ENCODE measurements at places on chromosomes 6 and 20. TPM values are rescaled to one million over a fixed set of nuclear protein-coding genes. Genes with fewer than 3 reads are reported as not detected.

- H3K36me3 ChIP-seq = no peaks in the 10 kb centered on the region
- H3K27ac ChIP-seq = peak overlapping the region; percentile 59
- peaks cover 12% of the 10 kb centered on the region for H3K4me1 ChIP-seq
- no peak overlapping the region for H3K4me3 ChIP-seq
These were observed 160.1 kb upstream of the CITED2 start for GRCh38 chr6:139534472-139535115.

DNA sequence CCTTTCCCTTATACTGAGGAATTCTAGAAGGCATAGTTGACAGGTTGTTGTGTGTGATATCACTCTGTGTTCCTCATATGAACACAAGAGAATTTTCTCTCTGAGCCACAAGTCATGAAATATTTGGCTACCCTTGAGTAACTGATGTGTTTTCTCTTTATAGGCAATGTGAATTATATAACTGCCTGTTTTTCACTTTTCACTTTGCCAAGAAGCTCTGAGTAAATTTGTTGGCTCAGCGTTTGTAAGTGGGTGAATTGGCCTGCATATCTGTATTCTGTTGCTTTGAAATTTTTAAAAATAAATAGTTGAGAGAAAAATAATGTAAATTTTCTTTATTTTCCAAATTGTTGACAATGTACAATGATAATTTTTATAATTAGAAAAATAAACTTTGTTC is 5.2 kb upstream of the BTBD9 start:
- DNase-seq = no peak
- no peaks in the 10 kb centered on the region for H3K36me3 ChIP-seq
- H3K27ac ChIP-seq = no peak overlapping the region
- H3K4me1 ChIP-seq = peaks cover 8% of the 10 kb centered on the region
- no peaks in the 10 kb centered on the region for H3K27me3 ChIP-seq

The CDH22 gene
- 2.3 TPM for total RNA-seq

- H3K4me1 ChIP-seq = peaks cover 63% of the 10 kb centered on the region
- H3K27me3 ChIP-seq = no peaks in the 10 kb centered on the region
- H3K4me3 ChIP-seq = no peak overlapping the region
These were observed 4.6 kb downstream of the DACT2 start for GRCh38 chr6:168314948-168315347.

DNA sequence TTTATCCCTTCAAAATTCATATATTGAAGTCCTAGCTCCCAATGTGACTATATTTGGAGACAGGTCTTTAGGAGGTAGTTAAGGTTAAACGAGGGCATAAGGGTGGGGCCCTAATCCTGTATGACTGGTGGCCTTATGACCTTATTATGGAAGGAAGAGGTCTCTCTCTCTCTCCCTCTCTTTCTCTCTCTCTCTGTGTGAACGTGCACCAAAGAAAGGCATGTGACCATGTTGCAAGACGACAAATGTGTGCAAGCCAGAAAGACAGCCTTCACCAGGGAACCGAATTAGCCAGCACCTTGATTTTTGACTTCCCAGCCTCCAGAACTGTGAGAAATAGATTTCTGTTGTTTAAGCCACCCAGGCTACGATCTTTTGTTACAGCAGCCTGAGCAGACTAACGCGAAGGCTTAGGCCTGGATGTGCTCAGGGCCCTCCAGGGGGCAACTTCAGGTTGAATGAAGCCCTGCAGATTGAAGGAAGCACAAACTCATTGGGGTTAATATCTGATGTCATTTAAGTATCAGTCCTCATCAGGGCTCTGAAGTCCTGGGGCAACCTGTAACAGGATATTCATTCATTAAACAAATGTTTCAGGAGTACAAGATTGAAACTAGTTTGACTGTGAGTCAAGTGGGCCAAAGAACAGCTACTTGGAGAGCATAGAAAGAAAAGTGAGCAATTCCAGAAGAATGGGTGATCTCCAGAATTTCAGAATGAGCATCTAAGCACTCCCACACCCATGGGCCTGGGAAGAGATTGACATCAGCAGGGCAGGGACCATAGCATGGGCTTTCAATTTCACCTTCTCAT is 157.4 kb upstream of the TNFAIP3 start:
- no peaks in the 10 kb centered on the region for H3K27me3 ChIP-seq
- no peak overlapping the region for H3K4me3 ChIP-seq
- no peak for DNase-seq
- H3K27ac ChIP-seq = no peak overlapping the region
- no peaks in the 10 kb centered on the region for H3K36me3 ChIP-seq

The IL20RA gene
- total RNA-seq = 13.6 TPM

The MSH5 gene
- 2.3 TPM for total RNA-seq

DNA sequence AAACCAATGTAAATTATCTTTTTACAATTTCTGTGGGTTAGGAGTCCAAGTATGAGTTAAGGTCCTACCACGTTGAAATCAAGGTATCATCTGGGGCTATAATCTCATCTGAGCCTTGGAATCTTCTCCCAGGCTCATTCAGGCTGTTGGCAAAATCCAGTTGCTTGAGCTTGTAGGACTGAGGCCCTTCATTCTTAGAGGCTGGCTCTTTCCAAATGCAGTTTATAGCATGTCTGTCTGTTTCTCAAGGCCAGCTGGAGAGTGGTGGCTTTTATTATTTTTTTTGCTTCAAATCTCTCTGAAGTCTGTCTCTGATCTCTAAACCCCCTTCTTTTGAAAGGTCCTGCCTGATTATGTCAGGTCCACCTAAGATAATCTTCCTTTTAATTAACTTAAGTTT is 177.2 kb upstream of the ASCC3 start:
- no peaks in the 10 kb centered on the region for H3K27me3 ChIP-seq
- no peak overlapping the region for H3K27ac ChIP-seq
- H3K4me1 ChIP-seq = no peaks in the 10 kb centered on the region
- no peak for DNase-seq
- H3K36me3 ChIP-seq = no peaks in the 10 kb centered on the region
- H3K4me3 ChIP-seq = no peak overlapping the region

DNA sequence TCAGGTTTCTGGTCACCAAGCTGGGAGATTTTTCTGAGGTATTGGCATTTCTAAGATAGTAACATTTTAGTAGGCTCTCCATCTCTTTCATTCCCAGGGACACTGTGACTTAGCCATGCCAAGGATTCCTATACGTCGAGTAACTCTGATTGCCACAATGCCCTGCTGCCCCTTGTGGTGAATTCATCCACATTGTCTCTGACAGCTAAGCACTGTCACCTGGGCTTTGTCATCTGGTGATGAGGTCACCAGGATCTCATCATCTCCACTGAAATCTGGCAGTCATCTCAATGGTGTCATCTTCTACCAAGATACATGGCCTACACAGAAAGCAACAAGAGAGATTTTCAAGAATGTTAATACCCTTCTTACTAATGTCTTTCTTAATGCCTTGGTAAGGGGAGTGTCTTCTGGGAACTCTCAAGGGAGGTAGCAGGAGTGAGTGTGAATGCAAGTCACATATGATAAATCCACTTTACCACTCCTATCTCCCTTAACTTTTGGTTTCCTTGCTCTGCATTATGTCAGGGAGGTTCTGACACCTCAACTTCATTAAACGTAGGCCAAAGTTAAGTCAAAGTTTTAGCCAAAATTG is 246.7 kb downstream of the CD109 start:
- no peak overlapping the region for H3K4me3 ChIP-seq
- DNase-seq = no peak

- no peaks in the 10 kb centered on the region for H3K36me3 ChIP-seq
- H3K27ac ChIP-seq = no peak overlapping the region
- H3K4me1 ChIP-seq = no peaks in the 10 kb centered on the region
- DNase-seq = no peak
These were observed 581.8 kb upstream of the MMS22L start for GRCh38 chr6:97864826-97865225.

The MICB gene
- 2.5 TPM for total RNA-seq

The TCFL5 gene
- 7.6 TPM for total RNA-seq

DNA sequence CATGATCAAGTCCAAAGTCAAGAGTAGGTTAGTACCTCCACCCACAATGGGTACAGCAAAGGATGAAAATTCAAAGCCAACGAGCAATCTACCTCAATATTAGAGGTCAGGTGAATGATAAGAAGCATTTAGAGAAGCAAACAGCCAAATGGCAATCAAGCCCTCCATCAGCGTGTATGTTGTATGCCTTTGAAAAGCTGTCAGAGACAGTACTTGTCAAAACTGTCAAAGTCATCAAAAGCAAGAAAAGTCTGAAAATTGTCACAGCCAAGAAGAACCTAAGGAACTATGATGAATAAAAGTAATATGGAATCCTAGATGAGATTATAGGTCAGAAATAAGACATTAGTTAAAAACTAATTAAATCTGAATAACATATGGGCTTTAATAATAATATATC is 99.3 kb downstream of the PCSK2 start:
- no peak overlapping the region for H3K4me3 ChIP-seq
- H3K4me1 ChIP-seq = no peaks in the 10 kb centered on the region
- no peak for DNase-seq

DNA sequence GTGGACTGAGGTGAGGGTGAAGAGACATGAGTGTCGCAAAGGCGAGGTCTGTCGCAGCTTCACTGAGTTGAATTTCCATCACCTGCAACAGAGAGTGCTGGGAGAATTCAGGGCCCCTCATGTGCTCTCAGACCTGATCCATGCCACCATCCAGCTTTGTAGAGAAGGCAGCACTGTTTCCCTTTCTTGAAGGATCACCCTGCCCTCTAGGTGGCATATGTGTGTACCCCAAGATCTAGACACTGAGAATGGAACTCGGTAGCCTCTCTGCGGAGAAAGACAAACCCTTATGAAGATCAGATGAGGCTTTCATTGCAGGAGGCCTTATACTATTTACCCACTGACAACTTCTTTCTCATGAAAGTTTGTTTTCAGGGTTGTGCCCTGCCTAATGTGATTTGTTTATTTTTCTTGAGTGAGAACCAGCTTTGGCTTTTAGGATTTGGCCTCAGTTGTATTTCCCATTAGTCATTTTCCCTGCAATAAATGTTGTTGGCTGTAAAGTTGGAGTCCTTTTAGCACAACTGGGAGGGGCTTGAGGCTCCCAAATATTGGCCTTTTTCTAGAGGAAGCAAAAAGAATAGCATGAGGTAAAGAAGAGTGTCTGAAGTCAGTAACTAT is 811.3 kb downstream of the DHX35 start:
- no peaks in the 10 kb centered on the region for H3K36me3 ChIP-seq
- DNase-seq = no peak
- no peak overlapping the region for H3K4me3 ChIP-seq
- peaks cover 29% of the 10 kb centered on the region for H3K4me1 ChIP-seq
- no peak overlapping the region for H3K27ac ChIP-seq
- no peaks in the 10 kb centered on the region for H3K27me3 ChIP-seq

The GPR63 gene
- 0.11 TPM for total RNA-seq

DNA sequence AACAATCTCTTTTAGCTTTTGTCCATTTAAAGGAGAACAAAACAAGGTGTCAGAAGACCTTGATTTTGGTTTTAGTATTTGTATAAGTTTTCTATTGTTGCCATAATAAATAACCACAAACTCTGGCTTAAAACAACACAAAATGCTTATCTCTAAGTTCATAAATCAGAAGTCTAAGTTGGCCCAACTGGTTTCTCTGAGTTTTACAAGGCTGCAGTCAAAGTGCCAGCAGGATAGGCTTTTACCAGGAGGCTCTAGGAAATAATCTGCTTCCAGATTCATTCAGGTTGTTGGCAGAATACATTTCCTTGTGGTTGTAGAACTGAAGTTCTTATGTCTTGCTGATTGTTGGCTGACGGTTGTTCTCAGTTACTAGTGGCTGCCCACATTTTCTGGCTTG is 147.2 kb upstream of the HMGCLL1 start:
- DNase-seq = no peak
- no peaks in the 10 kb centered on the region for H3K27me3 ChIP-seq
- H3K36me3 ChIP-seq = no peaks in the 10 kb centered on the region

DNA sequence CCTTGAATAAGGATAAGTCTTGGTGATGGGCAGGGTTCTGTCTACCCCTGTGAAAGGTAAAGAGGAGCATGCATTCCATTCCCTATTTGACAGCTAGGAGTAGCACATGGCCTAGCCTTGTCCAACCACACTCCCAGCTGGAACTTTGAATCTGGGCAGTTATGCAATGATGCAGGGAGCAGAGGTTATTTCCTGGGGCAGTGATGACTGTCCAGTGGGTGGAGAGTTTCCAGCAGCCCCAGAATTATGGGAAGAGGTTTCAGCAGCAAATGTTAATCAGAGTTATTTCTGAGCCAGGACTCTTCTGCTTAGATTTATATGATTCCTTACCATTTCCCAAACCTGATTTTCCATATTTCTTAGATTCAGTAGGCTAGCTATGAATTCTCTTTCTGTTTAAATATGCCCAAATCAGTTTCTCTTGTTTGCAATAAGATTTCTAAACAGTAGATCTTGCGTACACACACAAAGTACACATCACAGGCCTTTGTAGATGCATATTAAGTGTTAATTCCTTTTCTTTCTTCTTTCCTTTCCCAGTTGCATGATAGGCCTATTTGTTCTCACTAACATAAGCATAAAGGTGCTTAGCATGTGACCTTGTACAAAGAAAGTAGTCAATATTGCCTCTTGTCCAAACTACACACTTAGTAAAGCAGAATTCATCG is 17.3 kb upstream of the TXLNB start:
- H3K4me3 ChIP-seq = no peak overlapping the region
- H3K27me3 ChIP-seq = no peaks in the 10 kb centered on the region
- no peaks in the 10 kb centered on the region for H3K36me3 ChIP-seq
- H3K4me1 ChIP-seq = peaks cover 14% of the 10 kb centered on the region
- H3K27ac ChIP-seq = peak overlapping the region; percentile 31
- DNase-seq = no peak

- H3K36me3 ChIP-seq = no peaks in the 10 kb centered on the region
- H3K4me3 ChIP-seq = no peak overlapping the region
- peak overlapping the region; percentile 89 for H3K27ac ChIP-seq
- H3K27me3 ChIP-seq = no peaks in the 10 kb centered on the region
These were observed 22.2 kb downstream of the RREB1 start for GRCh38 chr6:7129784-7130569.

DNA sequence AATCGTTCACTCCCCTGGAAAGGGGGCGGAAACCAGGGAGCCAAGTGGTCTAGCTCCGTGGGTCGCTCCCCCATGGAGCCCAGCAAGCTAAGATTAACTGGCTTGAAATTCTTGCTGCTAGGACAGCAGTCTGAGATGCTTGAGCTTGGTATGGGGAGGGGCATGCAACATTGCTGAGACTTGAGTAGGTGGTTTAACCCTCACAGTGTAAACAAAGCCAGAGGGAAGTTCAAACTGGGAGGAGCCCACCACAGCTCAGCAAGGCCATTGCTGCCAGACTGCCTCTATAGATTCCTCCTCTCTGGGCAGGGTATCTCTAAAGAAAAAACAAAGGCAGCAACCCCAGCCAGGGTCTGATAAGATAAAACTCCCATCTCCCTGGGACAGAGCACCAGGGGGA is 43.2 kb downstream of the COL21A1 start:
- H3K36me3 ChIP-seq = no peaks in the 10 kb centered on the region
- H3K27me3 ChIP-seq = no peaks in the 10 kb centered on the region
- no peak for DNase-seq
- H3K4me3 ChIP-seq = no peak overlapping the region
